ENCODE measurements at places on chromosomes 11 and 22. TPM values are rescaled to one million over a fixed set of nuclear protein-coding genes. Genes with fewer than 3 reads are reported as not detected.

The SLC6A5 gene
- not detected for total RNA-seq

DNA sequence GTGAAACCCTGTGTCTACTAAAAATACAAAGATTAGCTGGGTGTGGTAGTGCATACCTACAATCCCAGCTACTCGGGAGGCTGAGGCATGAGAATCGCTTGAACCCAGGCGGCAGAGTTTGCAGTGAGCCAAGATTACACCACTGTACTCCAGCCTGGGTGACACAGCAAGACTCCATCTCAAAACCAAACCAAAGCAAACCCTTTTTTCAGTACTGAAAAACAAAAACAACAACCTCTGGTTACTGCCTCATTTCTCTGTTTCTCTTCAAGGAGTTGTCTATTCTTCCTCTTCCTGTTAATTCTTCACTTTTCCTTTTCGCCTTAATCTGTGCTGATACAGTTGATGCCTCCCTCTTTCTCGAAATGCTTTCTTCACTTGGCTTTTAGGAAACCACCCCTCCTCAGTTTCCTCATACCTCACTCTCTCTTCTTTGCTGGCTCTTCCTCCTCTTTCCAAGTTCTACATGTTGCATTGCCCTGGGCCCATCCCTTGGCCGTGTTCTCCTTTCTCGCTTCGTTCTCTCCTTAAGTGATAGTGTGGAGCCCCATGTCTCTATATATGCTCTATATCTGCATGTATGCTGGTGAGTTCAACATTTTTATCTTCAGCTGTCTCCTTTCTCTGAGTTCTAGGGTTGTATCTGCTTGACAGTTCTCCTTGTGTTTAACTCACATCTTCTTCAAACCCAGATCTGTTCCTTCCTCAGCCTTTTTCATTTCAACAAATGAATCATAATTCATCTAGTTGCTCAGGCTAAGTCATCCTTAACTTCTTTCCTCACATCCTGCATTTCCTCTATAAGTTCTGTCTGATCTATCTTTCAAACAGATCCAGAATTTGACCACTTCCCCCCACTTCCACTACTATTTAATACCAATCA is 37.1 kb downstream of the NUCB2 start:
- no peak for DNase-seq

- no peak for DNase-seq
Measured at GRCh38 chr11:10371926-10372641, 67.2 kb downstream of the ADM start.

DNA sequence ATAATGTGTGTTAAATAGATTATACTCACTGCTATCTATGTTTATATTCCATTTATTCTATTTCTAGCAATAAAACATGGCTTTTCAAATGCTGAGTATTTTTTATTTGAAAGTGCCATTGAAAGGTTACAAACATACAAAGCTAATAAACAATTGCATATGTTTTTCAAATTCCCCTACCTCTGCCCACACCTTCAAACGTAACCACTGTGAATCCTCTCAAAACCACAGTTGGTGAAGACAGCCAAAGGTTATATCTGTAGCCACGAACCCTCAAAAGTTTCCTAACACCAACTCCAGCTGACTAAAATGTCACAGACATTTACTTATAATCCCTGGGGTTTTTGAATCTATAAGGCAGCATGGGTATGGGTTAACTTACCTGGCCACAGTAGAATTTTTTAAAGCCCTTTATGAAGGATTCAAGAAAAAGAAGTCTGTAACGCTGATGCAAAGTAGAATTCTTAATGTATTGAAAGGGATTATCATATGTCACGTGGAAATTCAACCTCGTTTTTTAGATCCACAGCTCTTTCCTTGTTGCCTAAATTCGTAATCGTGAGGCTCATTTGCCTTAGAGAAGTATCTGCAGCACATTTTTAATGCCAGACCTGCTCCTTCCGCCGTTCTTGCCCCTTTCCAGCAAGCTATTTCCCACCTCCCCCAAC is 122.5 kb upstream of the ZC3H12C start:
- no peak for DNase-seq

GRCh38 chr22:31241936-31242335 is 29.8 kb downstream of the LIMK2 start:
- peak; percentile 93 for DNase-seq

DNA sequence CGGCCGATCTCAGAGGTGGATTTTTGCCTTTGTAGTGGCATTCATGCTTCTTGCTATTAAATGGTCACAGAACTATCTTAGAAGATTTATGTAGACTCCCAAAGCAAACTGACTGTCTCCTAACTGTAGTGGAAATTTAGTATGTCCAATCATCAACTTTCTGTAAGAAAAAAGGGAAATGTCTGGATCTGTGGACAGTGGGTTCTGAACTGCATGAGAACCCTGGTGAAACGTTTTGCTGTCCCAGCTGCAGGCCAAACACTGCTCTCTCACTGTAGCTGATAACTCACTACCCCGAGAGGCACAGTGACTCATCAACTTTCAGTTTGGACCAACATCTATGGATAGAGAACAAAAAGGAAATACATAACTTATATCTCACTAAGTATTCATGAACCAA is 387.1 kb downstream of the SOX6 start:
- DNase-seq: peak; percentile 86

All from fibroblast of lung (primary cell).